Stimulated activated CD8-positive, alpha-beta memory T cell treated with anti-CD3 and anti-CD28 coated beads, Interleukin-2, amount 100 ng/mL, for 1 hour (primary cell): ENCODE measurements at places on chromosomes 1 and 21.

DNA sequence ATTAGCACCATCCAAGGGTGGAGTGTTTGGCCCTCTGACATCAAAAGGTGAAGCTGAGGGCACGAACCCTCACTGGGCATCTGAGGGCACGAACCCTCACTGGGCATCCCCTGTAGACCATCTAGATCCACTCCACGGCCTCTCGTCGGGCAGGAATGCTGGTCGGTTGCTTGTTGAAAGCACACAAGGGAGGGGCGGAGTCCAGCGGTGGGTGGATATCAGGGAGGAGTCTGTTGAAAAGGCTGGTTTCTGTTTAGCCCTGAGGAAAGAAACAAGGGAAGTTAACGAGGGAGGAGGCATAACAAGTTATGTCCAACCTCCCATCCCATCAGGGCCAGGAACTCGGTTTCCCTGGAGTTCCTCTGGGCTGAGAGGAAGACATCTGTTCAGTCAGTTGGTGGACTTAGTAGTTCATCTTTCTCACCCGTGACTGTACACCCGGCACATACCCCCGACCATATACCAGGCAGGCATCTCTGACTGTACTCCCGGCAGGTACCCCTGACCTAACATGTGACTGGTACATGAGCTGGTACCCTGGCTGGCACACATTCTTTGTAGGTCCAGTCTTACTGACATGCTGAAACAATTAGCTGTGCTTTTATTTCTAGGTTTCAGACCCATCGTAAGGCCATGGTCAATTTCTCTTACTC, 32.1 kb upstream of the PDE9A start:
- DNase-seq: no peak

GRCh38 chr1:42533101-42533863, 70.2 kb downstream of the CCDC30 start:
- DNase-seq: no peak

- no peak for DNase-seq
Measured at GRCh38 chr1:197399755-197400521, 131.9 kb downstream of the CRB1 start.

- DNase-seq: no peak
Measured at GRCh38 chr1:85244271-85245061, 15.0 kb downstream of the C1orf52 start.

DNA sequence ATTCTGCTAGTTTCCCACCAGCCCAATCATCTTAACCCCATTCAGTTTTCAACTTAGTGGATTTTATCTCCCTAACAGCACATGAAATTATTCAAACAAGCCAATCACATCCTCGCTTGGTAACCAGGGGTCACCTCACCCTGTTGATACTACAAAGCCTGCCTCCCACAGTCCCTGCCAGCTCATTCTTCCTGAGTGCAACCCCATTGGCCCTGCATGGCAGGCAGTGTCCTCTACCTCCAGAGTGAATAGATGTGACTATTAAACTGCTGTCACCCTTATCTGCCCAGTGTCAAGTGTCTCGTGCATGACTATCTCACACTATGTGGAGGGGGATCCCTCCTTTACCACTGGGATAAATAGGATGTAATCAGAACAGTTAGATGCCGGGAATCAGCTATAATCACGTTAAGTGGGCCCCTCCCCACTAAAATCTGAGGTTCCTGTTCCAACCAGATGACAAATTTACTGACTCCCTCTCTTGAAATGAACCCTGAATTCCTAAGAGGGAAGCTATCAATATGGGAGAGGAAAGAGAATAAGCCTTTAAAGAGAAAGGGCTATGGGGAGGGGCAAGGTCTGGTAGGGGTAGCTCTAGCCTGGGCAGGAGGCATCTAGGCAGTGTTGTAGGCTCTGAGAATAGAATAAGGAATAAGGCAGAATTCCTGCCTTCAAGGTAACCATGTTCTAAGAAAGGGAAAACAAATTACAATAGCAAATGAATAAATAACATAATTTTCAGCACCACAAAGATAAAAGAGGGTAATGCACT, 155.9 kb downstream of the SLC30A10 start:
- DNase-seq: no peak

DNA sequence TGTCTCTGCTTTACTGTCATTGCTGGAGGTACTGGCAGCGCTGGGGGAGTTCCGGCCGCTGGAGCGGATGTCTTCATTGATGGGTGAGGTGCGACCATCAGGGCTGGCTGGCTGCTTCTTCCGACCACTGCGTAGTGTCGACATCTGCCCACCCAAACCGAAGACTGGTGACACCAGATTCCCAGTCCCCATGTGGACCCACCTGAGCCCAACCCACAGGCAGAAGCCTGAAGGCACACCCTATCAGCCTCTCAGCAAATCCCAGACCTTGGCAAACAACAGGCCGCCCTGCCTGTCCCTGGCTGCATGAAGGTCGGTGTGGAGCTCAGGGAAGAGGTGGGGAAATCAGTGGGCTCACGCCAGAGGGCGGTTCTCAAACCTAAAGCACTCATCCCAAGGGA, 44.8 kb downstream of the SLC45A1 start:
- no peak for DNase-seq

DNA sequence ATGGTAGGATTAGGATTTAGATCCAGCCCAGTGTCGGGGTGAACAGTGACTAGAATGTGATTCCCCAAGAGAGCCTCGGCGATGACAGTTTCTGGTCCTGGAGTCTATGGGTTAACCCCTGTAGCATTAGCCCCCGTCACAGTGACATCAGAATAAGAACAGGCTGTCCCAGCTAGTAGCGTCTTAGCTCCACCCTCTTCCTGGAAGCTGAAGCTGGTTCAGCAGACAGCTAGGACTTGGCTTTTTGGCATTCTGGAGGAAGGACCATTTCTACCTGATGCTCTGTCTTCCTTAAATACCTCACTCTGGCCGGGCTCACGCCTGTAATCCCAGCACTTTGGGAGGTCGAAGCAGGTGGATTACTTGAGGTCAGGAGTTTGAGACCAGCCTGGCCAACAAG, 5.0 kb downstream of the NDUFS2 start:
- no peak for DNase-seq

- no peak for DNase-seq
Measured at GRCh38 chr1:234201600-234201999, 171.7 kb upstream of the COA6 start.

- no peak for DNase-seq
Measured at GRCh38 chr1:17078991-17079868, 25.4 kb upstream of the SDHB start.

GRCh38 chr1:203524152-203524551, 30.2 kb downstream of the OPTC start:
- no peak for DNase-seq

GRCh38 chr1:233412812-233413211, 85.3 kb downstream of the MAP3K21 start:
- DNase-seq: no peak

DNA sequence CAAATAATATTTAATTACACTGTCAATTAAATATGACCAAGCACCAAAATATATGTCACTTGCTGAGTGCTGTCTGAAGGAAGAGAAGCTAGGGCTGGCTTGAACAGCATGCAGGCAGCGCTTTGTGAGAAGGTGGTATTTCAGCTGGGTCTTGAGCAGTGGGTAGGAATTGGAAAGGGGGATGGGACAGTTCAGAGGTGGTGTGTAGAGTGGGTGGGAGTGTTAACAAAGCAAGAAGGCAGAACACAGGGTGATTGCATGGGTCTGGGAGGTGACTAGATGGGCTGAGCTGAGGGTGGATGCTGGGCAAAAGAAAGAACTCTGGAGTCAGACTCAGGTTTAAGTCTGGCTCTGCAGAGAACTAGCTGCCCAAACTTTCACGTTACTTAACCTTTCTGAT, 14.3 kb upstream of the ETV3 start:
- no peak for DNase-seq

GRCh38 chr1:100266741-100267140, 725 bp downstream of the RTCA start:
- DNase-seq: no peak

DNA sequence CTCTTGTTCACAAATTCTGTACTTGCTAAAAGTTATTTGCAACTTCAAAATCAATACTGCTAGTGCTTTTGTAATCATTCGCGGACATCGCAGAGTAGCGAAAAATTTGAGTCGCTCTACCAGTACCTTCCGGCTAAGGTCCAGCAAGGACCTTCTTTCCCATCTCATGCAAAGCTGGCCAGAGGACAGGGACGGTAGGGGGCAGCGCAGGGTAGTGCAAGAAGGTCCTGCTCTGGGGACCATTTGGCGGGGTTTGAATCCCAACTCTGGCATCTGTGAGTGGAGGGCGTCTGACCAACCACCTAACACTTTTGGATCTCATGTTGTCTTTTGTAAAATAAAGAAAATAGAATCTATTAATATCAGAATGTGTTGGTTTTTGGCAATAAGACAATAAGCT, 258.3 kb downstream of the SPATA17 start:
- DNase-seq: no peak

DNA sequence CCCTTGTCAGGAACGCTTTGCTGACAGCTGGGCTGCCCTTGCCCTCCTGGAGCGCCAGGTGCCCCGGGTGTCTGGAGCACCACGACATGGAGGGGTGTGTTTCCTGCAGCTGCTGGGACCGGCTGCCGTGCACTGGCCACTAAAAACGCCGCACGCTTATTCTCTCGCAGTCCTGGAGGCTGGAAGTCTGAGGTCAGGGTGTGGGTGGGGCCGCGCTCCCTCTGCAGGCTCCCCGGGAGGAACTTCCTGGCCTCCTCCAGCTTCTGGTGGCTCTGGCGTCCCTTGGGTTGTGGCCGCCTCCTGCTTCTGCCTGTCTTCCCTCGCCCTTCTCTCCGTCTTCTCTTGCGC, 28.0 kb upstream of the PLCH2 start:
- no peak for DNase-seq

GRCh38 chr1:175072099-175072951, 4.7 kb downstream of the TNN start:
- DNase-seq: no peak

DNA sequence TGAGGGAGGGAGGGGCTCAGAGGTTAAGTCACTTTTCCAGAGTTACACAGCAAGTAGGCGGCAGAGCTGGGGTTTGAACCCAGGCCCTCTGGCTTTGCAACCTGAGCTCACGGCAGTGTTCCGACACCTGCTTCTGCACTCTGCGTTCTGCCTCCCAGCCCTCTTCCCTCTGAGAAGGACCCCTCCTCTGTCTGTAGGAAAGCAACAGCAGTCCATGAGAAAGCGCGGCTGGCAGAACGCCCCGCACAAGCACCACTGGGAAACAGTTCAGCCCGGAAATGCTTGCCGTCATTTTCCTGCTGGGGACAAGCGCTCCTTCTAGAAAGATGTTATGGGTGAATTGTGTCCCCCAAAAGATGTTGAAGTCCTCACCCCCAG, 241.1 kb downstream of the NPHP4 start:
- no peak for DNase-seq

DNA sequence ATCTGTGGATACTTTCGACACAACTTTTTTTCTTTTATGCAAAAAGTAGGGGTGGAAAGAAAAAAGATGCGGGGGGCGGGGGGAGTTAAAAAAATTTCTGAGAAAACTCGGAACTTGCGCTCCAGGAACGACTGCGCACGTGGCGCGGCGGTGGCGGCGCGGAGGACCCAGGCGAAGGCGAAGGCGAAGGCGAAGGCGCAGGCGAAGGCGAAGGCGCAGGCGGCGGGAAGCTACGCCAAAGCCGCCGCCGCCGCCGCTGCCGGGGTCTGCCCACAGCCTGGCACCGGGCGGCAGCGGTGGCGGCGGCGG, 208 bp upstream of the BARHL2 start:
- DNase-seq: no peak

DNA sequence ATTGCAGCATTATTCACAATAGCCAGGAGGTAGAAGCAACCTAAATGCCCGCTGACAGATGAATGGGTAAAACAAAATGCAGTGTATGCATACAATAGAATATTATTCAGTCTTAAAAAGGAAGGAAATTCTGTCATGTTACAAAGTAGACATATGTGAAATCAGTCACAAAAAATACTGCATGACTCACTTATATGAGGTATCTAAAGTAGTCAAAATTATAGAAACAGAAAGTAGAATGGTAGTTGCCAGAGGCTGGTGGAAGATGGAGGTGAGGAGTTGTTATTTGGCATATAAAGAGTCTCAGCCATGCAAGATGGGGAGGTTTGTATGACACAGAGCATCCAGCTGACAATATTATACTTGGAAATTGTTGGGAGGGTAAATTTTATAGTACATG, 43.0 kb upstream of the EGLN1 start:
- no peak for DNase-seq

GRCh38 chr1:17355898-17356297, 16.1 kb upstream of the PADI6 start:
- peak; percentile 9 for DNase-seq

DNA sequence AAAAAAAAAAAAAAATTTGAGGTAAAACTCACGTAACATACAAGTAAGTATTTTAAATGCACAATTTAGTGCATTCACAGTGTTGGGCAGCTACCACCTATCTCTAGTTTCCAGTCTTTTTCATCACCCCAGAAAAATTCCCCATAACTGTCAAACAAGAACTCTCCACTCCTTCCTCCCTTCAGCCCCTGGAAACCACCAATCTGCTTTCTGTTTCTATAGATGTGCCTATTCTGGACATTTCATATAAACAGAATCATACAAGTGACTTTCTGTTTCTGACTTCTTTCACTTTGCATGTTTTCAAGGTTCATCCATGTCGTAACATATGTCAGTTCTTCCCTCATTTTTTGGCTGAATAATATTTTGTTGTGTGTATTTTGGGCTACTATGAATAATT, 24.9 kb upstream of the ETS2 start:
- DNase-seq: no peak

DNA sequence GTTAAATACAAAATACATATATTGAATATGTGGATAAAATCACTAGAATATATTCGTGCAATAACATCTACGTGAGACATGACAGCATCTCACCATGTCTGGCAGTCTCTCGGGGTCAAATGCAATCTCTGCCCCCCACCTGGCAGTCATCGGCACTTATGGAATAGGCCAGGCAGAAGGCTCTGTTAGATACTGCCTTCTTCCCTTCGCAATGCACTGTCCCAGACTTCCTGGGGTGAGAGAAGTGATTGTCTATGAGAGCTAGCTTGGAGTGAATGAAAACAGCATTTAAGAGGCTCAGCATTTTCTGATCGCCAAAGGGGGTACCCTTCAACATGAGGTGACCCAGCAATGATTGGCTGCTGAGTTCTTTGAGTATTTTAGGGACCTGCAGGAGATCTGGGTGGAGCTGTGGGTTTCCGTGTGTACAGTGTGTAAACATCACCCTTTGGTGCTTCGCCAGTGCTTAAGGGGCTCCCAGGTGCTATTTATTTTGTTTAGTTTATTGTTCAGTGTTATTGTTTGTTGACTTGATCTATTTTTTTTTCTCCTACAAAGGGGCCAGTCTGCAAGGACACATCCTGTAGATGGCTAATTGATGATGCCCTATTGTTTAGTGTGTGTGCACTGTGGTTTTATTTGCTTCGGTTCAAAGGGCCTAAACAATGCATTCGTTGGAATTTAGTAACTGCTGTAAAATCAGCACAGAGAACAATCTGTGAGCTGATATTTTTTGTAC, 10.2 kb downstream of the ERG start:
- no peak for DNase-seq

- DNase-seq: no peak
Measured at GRCh38 chr1:236429715-236430274, 35.7 kb downstream of the EDARADD start.
